ENCODE measurements at places on chromosomes 6 and 20.

GRCh38 chr6:43915986-43916923 is 146.2 kb downstream of the VEGFA start:
- peak; percentile 77 for DNase-seq

DNA sequence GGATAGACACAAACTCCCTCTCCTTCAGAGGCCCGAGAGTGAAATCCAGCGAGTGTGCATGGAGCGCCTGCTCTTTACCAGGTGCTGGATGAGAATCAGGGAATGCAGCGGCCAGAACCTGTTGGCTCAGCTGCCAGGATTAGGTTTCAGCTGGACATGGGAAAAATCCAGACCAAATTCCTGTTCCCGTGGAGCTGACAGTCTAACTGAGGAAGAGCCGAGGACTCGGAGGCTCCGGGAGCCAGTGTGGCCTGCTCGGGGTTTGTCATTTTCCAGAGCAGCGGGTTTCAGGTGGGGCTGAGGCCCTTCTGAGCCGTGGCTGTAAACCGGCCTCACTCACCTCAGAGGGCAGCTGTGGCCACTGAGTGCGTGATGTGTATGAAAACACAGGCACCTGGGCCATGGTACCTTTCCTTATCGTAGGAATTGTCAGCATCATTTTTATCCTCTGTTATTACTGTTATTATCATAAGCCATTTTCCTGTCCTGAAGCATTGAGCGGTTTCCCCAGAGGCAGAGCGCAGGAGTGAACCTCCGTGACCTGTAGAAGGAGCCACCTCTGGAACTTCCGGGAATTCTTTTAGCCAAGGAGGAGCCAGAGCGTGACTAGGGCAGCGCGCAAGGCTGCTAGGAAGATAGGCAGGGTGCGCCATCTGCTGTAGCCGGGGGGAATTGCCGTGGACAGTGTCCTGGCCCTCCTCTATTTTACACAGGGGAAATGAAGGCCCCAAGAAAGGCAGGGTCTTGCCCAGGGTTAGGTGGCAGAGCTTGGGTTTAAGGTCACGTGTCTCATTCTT is 27.3 kb downstream of the PKIG start:
- DNase-seq: peak; percentile 86

DNA sequence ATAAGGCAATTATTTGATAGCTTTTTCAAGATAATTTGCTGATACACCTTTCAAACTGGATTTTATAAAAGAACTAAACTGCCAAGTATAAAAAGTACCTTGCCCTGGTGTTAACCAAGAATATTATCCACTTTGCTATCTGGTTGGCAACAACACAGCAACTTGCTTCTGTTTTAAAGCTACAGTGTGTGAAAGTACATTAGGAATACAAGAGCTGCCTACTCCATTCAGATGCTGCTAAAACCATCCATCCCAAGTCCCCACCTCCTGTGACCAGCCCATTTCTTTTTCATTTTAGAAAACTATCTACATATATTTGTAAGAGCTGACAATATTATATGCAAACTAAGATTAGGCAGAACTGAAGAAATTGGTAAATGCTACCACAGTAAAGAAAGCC is 12.8 kb downstream of the CLDN20 start:
- no peak for DNase-seq

- peak; percentile 2 for DNase-seq
Measured at GRCh38 chr6:87897663-87898062, 150.0 kb upstream of the SPACA1 start.

GRCh38 chr20:44916586-44916985 is 6.7 kb downstream of the PABPC1L start:
- no peak for DNase-seq

DNA sequence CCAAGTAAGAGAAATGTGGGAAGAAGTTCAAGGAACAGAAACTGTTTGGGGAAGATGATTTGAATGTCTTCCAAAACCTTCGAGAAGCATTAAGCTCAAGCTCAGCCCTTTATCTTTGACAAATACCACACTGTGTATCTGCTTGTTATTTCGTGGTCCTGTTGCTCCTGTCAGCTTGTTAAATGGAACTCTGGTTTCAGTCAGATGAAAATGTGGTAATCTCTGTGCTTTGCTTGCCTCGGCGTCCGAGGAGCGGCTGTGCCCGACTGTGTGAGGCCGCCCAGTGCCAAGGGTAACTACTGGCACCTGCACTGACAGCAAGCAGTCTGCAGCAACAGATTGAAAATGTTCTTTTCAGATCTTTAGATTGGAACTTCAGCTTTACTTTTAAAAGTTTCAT is 577.9 kb upstream of the FLRT3 start:
- DNase-seq: no peak

DNA sequence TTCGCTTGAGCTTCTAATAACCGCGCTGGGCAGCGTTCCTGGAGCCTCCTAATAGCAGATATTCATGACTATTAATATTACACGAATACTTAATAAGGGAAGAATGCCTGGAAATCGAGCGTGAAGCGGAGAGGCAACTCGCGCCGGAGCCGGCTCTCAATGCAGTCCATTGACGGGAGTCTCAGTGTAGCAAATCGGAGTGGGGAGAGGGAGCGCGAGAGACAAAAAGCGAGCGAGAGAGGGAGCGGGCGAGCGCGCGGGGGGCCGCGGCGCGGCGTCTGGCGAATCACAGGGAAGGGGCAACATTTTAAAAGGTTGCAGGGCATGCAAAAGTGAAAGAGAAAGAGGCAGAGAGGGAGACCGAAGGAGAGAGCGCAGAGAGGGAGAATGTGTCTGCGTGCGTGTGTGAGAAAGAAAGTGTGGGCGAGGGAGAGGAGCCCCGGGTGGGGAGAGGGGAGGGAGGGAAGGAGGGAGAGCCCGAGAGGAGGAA is 2.9 kb downstream of the TFAP2A start:
- peak; percentile 46 for DNase-seq

DNA sequence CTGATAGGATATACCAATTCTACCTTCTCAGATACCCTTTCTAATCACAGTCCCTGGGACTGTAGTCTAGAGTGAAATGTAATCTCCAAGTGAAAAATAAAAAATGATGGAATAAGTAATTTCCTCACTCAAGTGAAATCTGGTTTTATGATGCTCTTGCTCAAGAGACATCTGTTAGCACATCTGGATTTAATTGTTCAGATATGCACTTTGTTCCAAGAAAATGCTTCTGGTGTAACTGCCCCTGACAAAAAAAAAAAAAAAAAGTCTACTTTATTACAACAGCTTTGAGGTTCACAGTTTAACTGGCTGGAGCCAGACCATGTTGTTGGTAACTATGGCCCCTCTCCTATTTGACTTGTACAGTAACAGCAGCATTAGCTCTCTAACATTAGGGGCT is 251.8 kb downstream of the BTBD9 start:
- DNase-seq: no peak

GRCh38 chr20:4012589-4012988 is 2.8 kb downstream of the RNF24 start:
- DNase-seq: peak; percentile 77

- DNase-seq: peak; percentile 28
Measured at GRCh38 chr6:18990059-18990978, 603.2 kb downstream of the RNF144B start.

DNA sequence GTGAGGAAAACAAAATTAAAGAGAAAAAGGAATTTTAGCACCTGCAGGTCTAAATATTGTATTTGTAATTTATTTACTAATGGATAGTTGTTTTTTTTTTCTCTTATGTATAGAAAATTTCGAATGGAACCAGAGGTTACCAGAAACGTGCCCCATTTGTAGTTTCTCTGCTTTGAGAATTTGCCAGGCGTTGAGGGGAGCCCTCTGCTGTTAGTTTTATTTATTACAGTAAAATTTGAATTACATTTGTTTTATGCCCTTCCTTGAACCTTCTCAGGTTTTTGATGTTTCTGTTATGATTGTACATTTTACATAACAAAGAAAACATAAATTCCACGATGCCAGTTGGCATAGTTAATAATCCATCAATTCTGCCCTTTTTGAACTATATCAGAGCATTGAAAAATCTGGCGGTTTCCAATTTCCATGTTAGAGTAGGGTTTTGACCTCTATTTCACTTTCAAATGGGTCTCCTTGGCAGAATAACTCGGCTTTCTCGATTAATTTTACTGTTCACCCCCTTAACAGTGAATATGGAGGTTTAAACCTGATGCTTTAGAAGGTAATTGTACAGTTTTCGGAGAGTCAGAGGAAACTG is 35.1 kb upstream of the RFPL4B start:
- peak; percentile 44 for DNase-seq

DNA sequence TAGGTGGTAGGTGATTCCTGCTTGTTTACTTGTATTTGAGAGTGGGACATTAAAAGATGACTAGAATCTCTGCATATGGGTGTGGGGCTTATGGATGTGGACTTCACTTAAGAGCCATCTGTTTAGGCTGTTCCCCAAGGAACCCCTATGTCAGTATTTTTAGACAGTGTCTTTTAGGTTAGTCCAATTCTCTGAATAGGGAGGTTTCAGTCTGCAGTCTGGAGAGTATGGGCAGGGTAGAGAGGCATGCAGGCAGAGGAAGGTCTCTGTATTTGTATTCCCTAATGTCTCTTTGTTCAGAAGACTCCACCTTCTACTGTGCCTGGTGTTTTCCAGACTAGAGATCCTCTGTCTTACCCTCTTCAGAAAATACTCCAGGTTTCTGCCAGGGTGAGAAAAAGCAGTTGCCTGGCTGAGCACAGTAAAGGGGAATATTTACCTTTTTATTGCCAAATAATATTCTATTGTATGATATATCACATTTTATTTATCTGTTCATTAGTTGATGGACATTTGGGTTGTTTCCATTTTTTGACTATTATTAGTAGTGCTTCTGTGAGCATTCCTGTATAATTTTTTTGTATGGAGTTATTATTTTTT is 19.1 kb downstream of the SLX4IP start:
- DNase-seq: no peak

- no peak for DNase-seq
Measured at GRCh38 chr6:161622779-161623178, 348.9 kb upstream of the AGPAT4 start.

DNA sequence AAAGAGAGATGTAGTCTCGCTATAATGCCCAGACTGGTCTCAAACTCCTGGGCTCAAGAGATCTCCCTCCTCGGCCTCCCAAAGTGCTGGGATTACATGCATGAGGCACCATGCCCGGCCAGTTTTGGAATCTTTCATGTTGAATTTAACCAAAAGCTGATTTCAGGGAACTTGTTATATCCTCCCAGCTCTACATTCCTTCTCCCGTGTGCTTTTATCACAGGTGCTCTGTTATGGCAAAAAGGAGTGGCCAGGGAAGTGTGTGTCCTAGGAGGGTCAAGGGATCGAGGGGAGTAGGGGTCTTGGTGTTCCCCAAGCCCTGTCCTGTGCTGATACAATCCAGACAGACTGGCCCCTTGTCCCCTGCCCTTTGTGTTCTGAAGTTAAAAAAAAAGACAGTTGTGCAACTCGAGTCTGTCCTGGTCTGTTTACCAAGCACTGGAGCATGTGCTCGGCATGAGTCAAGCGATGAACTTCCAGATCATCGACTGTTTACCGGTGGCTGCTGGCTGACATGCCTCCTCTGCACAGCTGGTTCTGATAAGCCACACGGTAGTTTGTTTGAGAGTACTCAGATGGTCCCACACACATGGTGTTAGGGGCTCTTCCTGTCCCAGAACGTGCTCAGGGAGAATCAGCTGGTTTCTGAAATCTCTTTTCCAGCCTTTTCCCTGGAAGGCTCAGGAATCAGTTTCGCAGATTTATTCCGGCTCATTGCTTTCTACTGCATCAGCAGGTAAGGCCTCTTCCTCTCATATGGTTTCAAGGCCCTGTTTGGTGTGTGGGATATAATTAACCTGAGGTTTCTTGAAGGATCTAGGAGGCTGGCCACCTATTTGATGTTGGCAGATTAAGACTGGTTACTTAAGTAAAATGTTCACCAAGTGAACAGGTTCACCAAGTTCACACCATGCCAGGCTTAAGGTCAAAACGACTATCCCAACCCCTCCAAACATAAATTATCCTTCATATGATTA is 52.6 kb upstream of the NAA20 start:
- peak; percentile 69 for DNase-seq

DNA sequence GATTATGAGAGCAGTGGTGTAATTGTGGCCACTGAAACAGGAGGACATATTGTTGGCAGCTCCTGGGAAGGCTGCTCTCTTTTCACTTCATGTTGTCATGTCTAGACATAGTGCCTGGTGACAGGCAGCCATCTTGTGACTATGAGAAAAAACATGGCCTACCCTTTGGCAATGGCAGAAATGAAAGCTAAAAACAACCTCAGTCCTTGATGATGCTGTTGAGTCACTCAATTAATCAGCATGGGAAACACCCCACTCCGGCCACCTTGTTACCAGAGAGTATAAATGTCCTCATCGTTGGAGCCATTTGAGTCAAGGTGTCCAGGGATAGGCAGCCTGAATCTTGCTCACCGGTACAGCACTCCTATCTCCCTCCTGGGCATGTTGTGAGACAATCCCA is 31.2 kb upstream of the HMGA1 start:
- peak; percentile 65 for DNase-seq

- no peak for DNase-seq
Measured at GRCh38 chr20:48293671-48294070, 508.4 kb upstream of the SULF2 start.

DNA sequence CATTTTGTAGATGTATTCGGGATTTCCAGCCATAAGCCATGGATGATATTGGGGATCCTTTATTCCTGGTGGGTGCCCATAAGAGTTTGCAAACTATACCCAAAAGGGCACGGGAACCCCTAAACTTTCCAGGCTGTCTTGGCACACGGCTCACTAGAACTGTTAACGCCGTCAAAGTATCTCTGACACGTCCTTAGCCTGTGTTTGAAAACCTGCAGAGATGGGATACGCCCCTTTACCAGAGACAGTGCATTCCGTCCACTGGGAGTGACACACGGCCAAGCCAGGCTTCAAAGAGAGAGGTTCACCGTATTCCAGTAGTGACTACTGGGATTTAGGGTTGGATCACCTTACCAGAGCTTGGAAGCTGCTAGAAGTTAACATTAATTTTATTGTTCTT is 95.0 kb downstream of the THBS2 start:
- DNase-seq: no peak

DNA sequence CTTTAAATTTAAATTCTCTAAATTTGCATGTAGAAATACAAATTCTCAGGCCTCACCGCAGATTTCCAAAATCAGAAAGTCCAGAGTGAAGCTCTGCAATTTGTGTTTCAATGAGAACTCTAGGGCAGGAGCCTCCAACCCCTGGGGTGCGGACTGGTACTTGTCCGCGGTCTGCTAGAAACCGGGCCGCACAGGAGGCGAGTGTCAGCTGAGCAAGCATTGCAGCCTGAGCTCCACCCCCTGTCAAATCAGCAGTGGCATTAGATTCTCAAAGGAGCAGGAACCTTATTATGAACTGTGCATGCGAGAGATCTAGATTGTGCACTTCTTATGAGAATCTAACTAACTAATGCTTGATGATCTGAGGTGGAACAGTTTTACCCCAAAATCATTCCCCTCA is 203.0 kb upstream of the PCSK2 start:
- DNase-seq: no peak
